CD4-positive, alpha-beta T cell treated with Interleukin-4 for 4 hours (primary cell): ENCODE measurements at places on chromosomes 6 and 20.

DNA sequence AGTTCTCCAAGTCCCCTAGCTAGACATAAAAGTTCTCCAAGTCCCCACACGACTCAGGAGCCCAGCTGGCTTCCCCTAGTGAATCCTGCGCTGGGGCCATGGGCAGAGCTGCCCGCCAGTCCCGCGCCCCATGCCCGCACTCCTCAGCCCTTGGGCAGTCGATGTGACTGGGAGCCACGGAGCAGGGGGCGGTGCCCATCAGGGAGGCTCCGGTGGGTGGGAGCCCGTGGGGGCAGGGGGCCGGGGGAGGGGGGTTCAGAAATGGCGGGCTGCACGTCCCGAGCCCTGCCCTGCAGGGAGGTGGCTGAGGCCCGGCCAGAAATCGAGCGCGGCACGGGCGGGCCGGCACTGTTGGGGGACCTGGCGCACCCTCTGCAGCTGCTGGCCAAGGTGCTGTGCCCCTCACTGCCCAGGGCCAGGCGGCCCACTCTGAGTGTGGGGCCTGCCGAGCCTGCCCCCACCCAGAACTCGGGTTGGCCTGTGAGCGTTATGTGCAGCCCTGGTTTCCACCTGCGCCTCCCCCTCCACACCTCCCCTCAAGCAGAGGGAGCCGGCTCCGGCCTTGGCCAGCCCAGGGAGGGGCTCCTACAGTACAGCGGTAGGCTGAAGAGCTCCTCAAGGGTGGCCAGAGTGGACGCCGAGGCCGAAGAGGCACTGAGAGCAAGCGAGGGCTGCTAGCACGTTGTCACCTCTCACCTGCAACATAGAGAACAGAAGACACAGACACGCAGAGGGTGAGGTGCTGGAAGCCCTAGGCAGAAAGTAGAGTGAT is 11.4 kb downstream of the GSTA5 start:
- DNase-seq = no peak

- no peak for DNase-seq
Measured at GRCh38 chr6:159399751-159400221, 230.6 kb downstream of the FNDC1 start.

DNA sequence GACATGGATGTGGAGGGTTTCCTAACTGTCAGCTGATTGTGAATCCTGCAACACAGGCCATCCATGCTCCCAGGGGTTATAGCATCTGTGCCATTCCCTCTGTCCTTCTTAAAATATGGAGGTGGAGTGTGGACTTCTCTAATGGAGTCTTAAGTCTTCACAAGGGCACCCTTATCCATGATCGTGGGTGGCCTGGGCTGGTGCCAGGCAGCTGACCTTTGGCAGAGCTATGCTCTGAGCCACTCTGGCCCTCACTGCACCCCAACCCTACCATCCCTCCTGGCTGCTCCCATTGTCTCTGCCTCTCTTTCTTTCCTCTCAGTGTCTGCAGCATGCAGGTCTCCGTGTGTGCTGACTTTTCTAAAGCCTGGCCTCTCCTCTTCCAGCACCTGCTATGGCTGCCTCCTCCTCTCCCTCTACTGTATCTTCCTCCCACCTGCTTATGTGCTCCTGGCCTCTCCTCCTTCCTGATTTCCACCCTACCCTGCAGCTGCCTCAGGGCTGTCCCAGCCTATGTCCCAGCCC is 11.2 kb upstream of the PCMTD2 start:
- DNase-seq = no peak

GRCh38 chr6:109894181-109894580 is 83.9 kb upstream of the GPR6 start:
- peak; percentile 1 for DNase-seq

DNA sequence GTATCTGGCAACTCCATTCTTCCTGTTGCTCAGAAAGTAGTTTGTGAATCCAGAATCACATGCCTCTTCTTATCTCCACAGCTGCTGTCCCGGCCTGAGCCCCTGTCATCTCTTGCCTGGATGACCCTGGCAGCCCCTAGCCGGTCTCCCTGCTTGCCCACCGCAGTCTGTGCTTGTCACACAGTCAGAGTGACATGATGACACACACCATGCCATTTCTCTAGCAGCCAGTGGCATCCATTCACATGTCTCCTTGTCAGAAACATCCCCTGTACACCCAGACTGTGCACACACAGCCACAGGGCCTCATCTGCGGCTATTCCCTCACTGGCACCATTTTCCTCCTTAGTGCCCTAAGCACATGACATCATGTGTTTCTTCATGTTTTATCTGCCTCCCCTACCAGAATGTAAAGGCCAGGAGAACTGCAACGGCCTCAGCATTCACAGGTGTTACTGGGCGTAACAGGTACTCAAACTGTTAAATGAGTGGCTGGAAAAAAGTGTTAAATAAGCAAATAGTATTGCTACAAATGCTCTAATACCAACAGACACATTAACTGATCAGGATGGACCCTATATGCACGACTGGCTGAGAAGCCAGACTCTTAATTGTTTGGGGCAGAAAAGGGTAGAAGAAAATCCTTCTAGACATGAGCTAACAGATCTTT is 9.6 kb downstream of the ABHD12 start:
- no peak for DNase-seq

- DNase-seq = no peak
Measured at GRCh38 chr6:43622541-43622940, 6.5 kb downstream of the GTPBP2 start.

DNA sequence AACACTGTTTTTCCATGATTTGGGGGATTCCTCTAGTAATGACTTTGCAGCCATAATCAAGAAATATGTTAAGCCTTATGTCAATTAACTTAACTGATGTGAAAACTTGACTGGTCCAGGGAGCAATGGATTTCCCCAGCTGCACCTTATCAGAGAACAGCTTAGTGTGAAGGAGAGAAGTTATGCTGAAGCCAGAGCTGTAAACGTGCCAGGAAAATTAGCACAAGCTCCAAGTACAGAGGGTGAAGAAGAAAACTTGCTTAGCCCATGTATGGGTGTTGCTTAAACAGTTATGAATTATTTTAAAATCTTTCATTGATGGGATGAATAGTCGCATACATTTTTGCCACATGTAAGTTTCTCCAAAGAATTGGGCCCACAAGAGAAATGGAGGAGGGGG is 214.9 kb upstream of the RNF217 start:
- no peak for DNase-seq

DNA sequence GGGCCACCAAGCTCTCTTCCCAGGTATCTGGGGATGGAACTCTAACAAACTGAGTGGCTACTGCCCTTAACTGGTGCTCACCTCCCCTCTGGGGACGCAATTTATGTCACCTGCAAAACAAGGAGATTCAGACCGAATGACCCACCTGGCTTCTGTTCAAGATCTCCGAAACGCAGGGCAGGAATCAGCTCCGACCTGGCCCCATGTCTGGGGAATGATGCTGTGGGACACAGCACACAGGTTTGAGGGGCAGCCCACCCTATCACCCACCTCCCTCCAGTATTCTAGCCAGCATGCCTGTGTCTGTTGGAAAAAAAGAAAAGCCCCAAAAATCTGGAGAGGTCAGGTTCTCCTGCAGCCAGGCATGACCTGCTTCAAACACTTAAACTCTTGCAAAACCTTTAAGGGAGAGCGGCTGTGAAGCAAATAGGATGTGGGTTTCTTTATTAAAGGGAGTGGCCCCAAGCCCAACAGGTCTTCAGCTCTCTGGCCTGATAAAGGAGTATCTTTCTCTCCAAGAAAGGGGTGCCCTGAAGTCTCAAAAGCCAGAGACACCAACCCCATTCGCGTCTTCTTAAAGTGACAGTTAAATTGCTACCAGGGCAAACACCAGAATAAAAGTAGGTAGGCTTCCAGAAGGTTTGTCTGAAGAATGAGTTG is 6.4 kb downstream of the PREX1 start:
- DNase-seq = peak; percentile 51

- DNase-seq = no peak
Measured at GRCh38 chr6:134132494-134133141, 80.2 kb upstream of the SLC2A12 start.
